Left hindlimb (tissue), 1 donor: ENCODE measurements at places on chromosomes 1 and 21.

- DNase-seq, result no peak
Observed at GRCh38 chr1:34163792-34164731, 968 bp downstream of the CSMD2 start.

- DNase-seq, result no peak
Observed at GRCh38 chr1:212457740-212458338, 25.1 kb downstream of the NENF start.

DNA sequence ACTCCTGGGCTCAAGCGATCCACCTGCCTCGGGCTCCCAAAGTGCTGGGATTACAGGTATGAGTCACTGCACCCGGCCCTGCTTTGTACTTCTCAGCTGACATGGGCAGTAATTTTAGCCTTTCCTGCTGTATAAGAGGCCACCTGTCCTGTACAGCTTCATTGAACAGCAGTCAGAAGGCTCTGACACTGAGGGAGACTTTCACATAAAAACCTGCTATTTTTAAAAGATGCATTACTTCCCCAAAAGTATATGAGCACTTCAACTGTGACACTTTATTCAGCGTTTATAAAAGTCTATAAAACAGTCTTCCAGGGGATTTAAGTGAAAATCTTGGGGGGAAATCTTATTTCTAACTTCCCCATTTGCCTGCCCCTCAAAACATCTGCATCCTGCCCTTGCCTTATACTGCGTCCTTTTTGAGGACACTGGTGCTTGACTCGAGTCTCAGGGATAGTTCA, 17.6 kb downstream of the RNU5D-1 start:
- no peak for DNase-seq

DNA sequence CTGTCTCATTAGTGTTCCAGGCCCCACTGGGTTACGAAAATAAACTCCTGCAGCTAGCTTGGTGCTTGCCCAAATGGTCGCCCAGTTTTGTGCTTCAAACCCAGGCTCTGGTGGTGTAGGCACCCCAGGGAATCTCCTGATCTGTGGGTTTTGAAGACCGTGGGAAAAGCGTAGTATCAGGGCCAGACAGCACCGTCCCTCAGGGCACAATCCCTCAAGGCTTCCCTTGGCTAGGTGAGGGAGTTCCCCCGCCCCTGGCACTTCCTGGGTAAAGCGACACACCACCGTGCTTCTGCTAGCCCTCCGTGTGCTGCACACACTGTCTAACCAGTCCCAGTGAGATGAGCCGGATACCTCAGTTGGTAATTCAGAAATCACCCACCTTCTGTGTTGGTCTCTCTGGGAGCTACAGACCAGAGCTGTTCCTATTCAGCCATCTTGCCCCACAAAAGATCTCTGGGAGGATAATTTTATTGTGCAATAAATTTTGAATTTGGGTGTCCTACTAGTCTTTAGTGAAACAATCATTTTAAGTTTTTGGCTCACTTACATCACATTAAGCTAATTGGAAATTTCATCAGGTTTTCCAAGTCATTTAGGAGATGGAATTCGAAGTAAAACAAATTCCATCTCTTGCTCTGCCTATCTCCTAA, 9.4 kb upstream of the SLC25A24 start:
- DNase-seq, result no peak

DNA sequence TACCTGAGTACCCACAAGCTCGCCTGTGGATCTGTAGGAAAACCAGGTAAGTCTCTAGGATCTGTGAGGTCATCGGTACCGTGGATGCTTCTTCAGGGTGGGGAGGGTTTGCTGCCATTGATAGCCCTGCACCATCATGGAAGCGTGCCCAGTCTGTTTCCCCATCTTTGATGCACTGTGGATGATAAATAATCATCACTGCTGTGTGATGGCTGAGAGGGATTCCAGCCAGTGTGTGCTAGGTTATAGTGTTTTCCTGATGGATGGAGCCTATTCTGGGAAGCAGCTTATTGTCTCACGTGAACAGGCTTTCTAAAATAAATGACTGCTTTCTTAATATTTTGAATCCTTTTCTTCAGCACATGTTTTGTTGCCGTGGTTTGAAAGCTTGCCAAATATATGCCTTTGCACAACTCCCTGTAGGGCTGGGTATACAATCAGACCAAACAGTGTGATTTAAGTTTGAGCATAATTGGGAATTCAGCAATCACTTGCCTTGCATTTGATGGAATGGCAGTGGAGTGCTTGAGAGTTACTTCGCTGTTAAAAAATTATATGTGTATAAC, 113.8 kb downstream of the CAMTA1 start:
- no peak for DNase-seq

DNA sequence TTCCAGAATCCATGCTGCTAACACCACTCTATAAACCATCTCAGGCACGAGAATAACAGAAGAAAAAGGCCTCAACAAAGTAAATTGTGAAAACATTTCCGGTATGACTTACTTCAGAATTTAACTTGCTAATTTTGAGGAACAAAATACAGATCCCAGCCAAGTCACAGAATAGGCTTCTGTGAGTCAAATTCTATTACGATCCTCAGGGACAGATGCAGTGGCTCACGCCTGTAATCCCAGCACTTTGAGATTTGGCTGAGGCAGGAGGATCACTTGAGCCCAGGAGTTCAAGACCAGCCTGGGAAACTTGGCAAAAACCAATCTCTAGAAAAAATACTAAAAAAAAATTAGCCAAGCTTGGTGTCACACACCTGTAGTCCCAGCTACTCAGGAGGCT, 8.8 kb upstream of the CCDC27 start:
- no peak for DNase-seq

DNA sequence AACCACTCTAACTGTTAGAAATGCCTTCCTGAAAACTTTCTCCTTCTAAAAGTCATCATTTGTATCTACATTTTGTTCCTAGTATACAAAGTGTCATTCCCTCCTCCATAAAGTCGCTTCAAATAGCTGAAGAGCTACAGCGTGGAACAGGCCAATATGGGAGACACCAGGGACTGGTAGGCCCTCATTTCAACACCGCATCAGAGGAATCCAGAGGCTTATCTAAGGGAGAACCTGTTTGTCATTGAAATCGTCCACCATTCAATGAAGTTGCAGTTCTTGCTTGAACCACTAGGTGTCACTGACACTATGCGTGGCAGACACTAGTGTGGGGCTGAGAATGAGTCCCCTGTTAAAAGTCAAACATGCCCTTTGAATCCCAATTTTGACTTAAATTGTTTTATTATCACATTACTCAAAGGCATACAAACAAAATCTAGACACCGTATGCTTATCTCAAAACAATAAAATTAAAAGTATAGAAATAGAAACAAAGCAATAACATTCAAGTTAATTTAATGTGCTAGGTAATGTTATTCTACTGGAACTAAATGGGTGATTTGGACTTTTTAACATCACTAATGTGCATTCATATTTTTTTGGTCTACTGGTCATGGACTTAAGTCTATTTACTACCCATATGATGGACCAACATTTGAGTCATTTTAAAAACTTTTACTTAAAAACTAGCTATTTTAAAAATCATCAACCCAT, 182.3 kb downstream of the FCRL5 start:
- no peak for DNase-seq

GRCh38 chr1:230797942-230798365, 50.8 kb downstream of the CAPN9 start:
- DNase-seq, result peak; percentile 71

- DNase-seq, result peak; percentile 28
Observed at GRCh38 chr1:47759936-47760629, 237.1 kb downstream of the TRABD2B start.

- DNase-seq, result no peak
Observed at GRCh38 chr1:164660775-164661174, 101.8 kb downstream of the PBX1 start.

GRCh38 chr1:204991342-204991844, 51.6 kb upstream of the CNTN2 start:
- DNase-seq, result no peak

- peak; percentile 81 for DNase-seq
Observed at GRCh38 chr21:31343680-31344480, at the start of gene TIAM1. Gene TIAM1, minus strand, starts transcription at chr21:31344261. Its CDS starts 77,289 bp downstream, at chr21:31266972.

DNA sequence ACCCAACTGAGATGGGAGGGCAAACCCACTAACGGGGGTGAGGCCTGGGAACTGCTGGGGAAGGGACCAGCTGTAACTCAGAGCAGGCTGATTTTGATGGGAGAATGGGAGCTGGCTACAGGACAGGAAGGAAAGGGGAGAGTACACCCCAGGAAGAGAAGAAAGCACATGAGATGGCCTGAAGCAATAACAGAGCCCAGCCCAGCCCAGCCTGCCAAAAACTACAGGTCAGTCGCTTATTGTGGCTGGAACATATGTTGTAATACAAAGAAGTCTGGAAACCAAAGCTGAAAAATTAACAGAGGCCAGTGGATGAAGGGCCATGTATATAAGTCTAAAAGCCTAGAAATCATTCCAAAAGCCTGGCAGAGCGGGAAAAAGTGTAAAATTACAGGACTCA, 1.6 kb downstream of the ITLN2 start:
- no peak for DNase-seq

DNA sequence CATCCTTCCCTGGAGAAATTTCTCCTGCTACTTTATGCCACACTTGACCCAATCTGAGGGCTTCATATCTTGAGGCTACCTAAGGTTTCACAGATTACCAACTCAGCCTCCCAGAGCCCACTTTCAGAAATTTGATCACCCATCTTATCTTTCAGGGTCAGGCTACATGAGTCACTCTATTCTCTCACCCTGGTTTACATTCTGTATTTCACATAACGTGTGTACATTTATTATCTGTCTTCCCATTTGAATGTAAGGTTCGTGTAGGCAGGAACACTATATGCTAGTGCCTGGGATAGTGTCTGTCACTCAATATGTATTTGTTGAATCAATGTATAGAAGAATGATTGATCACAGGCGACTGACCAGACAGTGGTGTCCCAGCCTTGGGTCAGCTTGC, 124.8 kb downstream of the UBE2U start:
- DNase-seq, result no peak

DNA sequence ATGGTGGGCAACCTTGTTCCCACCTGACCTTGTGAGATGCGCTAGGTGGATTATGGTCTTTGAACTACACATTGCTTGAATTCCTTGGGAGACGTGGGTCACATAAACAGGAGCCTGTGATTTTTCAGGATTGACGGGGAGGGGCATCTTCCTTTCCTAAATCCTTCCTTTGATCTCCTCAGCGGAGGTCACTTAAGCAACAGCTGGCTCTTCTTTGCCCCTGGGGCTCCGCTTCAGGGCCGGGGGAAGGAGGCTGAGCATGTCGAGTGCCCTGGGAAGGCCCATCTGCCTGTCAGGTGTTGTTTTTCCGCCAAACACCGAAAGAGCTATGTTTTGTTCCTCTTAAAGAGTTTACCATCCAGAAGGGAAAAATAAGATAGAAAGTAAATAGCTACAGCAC, 40.6 kb downstream of the KIF26B start:
- DNase-seq, result no peak

- DNase-seq, result no peak
Observed at GRCh38 chr1:45643978-45644377, 20.1 kb upstream of the CCDC17 start.

DNA sequence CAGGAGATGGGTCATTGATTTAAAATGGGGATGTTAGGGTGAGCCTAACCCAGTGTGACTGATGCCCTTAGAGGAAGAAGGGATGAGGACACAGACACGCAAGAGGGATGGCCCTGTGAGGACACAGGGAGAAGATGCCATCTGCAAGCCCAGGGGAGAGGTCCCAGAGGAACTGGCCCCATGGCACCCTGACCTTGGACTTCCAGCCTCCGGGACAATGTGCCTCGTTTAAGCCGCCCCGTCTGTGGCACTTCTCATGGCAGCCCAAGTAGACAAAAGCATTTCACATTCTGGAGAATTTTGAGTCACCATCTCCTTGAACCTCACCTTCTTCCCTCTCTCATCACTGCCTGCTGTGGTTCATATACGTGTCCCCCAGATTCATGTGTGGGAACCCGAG, 20.1 kb upstream of the PCBP3 start:
- DNase-seq, result no peak

GRCh38 chr1:180901076-180901990, 11.4 kb upstream of the KIAA1614 start:
- DNase-seq, result no peak

- no peak for DNase-seq
Observed at GRCh38 chr1:21884456-21885235, 52.5 kb downstream of the HSPG2 start.

GRCh38 chr1:20500716-20501115, 7.2 kb downstream of the MUL1 start:
- DNase-seq, result no peak

GRCh38 chr1:209755926-209756614, at the start of gene TRAF3IP3:
Gene TRAF3IP3, plus strand, starts transcription at chr1:209756053. Its CDS starts 3,987 bp downstream, at chr1:209760040.
- DNase-seq, result no peak

DNA sequence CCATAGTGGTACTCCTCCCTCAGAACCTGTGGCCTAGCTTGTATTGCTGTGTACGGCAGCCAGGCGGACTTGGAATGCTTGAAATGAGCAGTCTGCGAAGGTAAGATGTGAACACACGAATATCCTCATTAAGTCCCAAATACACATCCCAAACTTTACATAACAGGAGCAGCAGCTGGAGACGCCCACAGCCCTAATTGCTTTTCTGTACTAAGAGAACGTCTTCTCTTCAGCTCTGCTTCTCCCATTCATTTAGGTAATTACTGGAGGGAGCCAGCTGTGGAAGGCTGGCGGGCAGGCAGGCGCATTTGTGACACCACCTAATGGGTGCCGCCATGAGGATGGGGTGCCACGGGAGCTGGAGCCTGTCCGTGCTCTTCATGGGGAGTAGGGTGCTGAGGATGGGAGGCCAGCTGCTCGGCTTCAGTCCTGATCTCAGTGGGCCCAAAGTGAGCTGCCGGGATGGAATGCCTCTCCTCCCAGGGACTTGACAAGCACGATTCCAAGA, 66.6 kb upstream of the POU3F1 start:
- no peak for DNase-seq

DNA sequence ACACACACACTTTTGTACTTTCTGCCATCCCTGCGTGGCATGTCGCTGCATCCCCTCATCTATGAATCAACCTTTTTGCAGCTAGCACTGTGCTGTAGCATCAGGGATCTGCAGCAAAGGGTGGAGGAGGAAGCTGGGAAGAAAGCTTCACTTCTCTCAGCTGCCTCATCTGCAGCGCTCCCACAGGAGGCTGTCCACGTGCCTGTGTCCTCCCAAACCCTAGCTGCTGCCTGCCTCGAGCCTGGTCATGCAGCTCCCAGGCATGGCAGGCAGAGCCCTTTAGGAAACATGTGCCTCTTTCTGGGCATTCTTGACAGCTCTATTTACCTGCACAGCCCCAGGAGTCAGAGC, 262.1 kb upstream of the SGIP1 start:
- peak; percentile 42 for DNase-seq

GRCh38 chr1:56491441-56491840, 87.9 kb downstream of the PLPP3 start:
- DNase-seq, result no peak

GRCh38 chr1:66494482-66494881, 39.5 kb upstream of the SGIP1 start:
- no peak for DNase-seq

- DNase-seq, result no peak
Observed at GRCh38 chr1:32894681-32895080, 6.5 kb downstream of the TMEM54 start.

GRCh38 chr21:17469727-17470126, 43.1 kb upstream of the CXADR start:
- DNase-seq, result no peak

- no peak for DNase-seq
Observed at GRCh38 chr1:227742738-227743715, 7.8 kb downstream of the SNAP47 start.
